ENCODE measurements at places on chromosomes 12 and 14.
A peak's percentile ranks its signal among the peaks of the same experiment; 100 is the strongest.

- no peak for DNase-seq
These were observed 136.4 kb upstream of the USP15 start for GRCh38 chr12:62123721-62124203.

DNA sequence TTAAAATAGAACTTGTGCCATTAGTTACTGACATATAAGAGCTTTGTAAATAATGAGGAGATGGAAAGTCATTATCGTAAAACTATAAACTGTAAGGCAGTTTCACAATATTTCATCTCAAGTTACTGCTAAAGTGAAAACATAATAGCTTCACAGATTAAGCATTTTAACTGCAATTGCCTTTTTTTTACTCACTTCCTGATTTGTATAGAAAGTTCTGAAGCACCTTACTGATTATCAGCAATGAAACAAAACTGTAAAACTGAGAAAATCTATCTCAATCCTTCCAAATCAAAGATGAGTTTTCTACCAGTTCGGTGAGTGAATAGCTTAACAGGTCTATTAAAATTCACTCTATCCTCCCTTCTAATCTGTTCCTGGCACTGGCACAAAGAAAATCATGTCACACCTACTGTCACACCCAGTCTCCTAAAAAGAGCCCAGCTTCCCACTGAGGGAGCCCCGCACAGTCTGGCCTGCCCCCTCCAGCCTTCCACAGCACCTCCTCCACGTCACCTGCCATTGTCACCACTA is 161.4 kb upstream of the ABCD2 start:
- no peak for DNase-seq

DNA sequence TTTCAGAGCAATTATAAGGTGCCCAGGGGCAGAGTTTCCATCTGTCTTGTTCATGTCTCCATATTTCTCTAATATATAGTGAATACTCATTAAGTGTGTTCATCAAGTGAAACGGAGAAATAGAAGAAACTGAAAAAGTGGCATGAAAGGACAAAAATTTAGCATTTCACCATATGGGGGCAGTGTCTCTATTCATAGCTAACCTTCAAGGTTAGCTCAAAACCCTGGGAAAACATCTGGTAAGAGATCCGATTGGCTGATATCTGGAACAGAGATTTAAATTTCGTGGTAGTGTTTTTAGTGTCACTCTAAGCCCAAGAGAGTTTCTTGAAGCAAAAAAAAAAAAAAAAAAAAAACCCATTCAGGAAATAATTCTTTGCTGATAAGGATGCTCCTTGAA is 367.5 kb downstream of the DAD1 start:
- DNase-seq = no peak

GRCh38 chr12:21547437-21547836 is 21.3 kb downstream of the SPX start:
- DNase-seq = no peak

DNA sequence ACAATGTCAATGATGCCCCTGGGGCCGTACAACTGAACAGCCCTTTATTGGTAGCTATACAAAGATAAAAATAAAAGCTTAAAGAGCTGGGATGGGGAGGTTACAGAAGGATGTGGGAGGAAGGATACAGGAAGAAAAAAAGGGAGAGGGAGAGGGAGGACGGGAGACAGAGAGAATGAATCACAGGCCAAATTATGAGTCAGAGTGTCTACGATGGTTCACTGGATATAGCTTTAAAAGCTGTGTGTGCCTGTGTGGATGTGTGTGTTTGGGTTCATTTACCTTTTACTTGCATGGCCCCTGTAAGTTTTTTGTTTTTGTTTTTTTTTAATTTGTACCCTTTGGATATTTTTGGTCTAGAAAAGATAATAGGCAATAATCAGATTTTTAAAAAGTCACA is 111.9 kb downstream of the CCDC60 start:
- no peak for DNase-seq

GRCh38 chr12:94504386-94504785 is 44.7 kb upstream of the CEP83 start:
- DNase-seq = no peak

GRCh38 chr12:4478933-4479332 is 33.3 kb upstream of the FGF6 start:
- no peak for DNase-seq

GRCh38 chr12:105352052-105352451 is 21.6 kb downstream of the C12orf75 start:
- DNase-seq = no peak

- no peak for DNase-seq
These were observed 38.9 kb downstream of the CPSF2 start for GRCh38 chr14:92160619-92161018.

DNA sequence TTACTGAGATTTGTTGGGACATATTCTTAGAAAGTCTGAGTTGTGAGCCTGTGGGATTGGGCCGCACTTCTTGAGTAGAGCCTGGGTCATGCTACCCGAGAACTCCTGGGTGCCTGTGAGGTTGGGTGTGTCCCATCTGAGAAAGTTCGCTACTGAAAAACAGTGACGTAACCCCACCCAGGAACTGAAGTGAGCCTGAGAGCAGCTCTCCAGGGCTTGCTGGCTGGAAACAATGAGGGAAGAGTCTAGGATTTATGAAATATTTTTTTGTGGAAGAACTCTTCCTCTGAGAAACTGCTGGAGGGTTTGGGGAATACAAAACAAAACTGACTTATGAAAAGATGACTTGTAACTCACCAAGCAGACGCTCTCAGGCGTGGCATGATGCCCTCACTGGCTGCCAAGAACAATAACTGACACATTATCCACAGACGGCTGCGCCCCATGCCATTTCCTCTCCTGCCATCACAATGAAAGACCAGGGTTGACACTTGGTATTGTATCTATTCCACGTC is 69.2 kb downstream of the RASSF3 start:
- DNase-seq = peak; percentile 44

DNA sequence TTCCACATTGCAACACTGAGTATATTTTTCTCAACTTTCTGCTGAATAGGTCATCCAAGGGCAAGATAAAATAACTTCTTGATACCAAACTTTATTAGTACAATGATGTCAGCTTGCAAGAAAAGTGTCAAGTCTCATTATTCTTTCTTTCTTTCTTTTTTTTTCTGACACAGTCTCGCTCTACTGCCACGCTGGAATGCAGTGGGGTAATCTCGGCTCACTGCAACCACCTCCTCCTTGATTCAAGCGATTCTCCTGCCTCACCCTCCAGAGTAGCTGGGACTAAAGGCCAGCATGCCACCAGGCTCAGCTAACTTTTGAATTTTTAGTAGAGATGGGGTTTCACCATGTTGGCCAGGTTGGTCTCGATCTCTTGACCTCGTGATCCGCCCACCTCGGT is 523.4 kb downstream of the FSCB start:
- no peak for DNase-seq

- no peak for DNase-seq
These were observed 319.3 kb upstream of the NOVA1 start for GRCh38 chr14:26917086-26917485.

- no peak for DNase-seq
These were observed 17.4 kb downstream of the TIMELESS start for GRCh38 chr12:56431850-56432249.

DNA sequence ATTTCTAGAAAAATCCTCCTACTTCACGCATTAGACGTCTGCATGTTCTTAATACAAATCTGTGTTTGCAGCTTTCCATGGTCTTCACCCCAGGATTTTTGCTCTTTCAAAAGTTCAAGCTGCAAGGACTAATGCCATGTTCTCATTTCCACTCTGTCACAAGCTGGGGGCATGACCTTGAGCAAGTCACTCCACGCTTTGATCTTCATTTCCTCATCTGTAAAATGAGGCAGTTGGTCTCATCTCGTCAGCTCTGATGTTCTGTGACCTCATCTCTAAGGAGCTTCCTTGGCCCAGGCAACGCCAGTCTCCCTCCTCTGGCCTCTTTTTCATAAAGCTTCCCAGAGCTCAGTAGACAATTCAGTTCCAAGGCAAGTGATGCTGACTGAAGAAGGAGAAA is 18.8 kb upstream of the BMP4 start:
- DNase-seq = no peak

GRCh38 chr12:94109160-94109559 is 39.2 kb upstream of the PLXNC1 start:
- DNase-seq = no peak

GRCh38 chr14:103634156-103634555 is 5.1 kb downstream of the KLC1 start:
- DNase-seq = no peak

GRCh38 chr12:88383405-88383804 is 196.9 kb downstream of the KITLG start:
- DNase-seq = no peak

DNA sequence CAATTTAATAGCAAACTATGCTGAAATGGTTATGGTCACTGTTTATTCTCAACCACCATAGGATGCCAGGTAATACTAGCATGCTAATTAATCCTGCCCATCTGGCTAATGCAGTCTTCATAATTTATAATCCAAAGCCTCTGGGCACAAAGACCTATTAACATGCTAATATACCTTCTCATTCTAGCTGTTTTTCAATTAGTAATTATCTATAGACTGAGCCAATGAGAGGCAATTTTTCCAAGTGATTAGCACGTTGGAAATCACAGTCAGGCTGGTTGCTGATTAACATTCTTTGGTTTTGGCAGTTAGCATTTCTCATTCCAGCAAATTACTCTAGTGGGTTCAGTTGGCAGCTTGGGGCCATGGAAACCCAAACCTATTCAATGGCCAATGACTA is 357.2 kb downstream of the SEC23A start:
- DNase-seq = no peak

- DNase-seq = no peak
These were observed 121.2 kb upstream of the DAAM1 start for GRCh38 chr14:59067127-59067894.

DNA sequence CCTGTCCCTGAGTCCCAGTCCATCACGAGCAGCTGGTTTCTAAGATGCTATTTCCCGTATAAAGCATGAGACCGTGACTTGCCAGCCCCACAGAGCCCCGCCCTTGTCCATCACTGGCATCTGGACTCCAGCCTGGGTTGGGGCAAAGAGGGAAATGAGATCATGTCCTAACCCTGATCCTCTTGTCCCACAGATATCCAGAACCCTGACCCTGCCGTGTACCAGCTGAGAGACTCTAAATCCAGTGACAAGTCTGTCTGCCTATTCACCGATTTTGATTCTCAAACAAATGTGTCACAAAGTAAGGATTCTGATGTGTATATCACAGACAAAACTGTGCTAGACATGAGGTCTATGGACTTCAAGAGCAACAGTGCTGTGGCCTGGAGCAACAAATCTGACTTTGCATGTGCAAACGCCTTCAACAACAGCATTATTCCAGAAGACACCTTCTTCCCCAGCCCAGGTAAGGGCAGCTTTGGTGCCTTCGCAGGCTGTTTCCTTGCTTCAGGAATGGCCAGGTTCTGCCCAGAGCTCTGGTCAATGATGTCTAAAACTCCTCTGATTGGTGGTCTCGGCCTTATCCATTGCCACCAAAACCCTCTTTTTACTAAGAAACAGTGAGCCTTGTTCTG is 41.6 kb downstream of the DAD1 start:
- DNase-seq = no peak

GRCh38 chr12:52683575-52684300 is 3.5 kb upstream of the KRT1 start:
- no peak for DNase-seq

DNA sequence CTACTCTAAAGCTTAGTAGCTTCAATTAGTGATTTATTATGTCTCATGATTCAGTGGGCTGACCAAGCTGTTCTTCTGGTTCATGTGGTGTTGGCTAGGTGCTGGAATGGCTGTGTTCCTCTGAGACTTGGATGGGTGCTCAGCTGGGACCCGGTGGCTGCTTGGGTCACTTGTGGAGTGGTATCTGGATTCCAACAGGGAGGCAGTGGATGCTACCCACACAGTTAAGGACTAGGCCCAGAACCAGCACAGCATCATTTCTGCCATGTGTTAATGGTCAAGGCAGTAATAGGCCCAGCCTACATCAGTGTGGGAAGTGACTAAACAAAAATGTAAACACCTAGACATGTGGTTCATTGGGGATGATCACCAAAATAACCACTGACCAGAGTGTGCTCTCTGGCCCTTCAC is 72.2 kb downstream of the FGD4 start:
- no peak for DNase-seq

DNA sequence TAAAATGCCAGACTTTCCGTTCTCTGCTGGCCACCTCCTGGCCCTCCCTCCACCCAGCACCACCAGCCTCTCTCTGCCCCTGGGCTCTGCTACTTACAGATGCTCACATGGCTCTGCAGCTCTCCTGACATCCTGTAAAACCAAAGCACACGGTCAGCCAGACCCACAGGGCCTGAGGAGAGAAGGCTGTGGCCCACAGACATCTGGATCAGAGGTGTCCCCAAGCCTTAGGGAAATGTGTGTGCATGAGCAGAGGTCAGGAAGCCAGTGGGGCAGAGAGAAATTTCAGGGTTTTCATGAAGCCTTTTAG is 11.5 kb downstream of the KRT77 start:
- no peak for DNase-seq

DNA sequence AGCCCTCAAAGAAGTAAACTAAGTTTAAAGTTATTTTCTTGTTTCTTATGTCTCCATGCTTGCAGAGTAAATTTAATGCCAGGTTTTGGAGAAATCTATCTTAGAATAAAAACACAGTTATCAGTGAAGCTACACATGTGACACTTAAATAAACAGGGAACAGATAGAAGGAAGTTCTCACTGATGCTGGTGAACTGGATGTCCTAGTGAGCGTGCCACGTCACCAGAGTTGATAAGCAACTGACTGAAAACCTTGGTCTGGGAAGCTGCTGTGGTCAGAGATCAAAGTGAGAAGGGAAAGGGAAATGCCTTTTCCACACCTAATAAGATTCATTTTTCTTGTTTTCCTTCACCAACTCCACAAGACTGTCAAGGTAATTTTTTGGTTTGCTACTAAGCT is 74.8 kb upstream of the PCED1B start:
- DNase-seq = no peak

DNA sequence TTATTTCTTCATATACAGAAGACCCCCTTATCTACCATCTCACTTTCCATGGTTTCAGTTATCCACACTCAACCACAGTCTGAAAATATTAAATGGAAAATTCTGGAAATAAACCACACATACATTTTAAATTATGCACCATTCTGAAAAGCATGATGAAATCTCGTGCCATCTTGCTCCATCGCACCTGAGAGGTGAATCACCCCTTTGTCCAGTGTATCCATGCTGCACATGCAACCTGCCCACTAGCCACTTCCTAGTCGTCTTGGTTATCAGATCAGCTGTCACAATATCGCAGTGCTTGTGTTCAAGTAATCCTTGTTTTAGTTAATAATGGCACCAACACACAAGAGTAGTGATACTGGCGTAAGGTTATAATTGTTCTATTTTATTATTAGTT is 145.7 kb downstream of the C12orf42 start:
- DNase-seq = no peak

DNA sequence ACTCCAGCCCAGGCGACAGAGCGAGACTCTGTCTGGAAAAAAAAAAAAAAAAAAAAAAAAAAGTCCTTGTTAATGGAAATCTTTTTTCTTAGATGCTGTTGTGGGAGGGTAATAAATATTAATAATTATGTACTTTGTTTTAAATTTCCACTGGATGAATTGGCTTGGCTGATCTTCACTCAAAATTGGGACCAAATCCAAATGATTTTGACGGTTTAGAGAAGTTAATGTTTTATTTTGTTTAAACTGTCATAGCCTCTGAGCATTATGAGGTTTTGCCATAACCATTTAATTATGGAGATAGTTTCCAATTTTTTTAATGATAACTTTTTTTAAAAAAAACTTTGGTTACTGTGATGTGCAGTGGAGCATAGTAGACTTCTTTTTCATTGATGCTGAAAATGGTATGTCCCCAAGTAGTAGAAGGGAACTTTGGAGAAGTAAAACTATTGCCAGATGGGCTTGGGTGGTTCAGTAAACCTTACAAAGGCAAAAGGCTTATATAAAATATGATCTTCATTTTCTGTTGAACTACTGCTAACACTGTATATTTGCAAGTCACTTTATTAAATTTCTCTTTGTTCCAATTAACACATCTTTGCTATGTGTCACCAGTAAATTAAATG is 3.9 kb upstream of the PMCH start:
- no peak for DNase-seq

Data from NCI-H2107 (cell line).